ENCODE measurements at places on chromosomes 1 and 21.
A peak's percentile ranks its signal among the peaks of the same experiment; 100 is the strongest.

- no peak for DNase-seq
Measured at GRCh38 chr1:168723000-168723399, 6.0 kb downstream of the DPT start.

DNA sequence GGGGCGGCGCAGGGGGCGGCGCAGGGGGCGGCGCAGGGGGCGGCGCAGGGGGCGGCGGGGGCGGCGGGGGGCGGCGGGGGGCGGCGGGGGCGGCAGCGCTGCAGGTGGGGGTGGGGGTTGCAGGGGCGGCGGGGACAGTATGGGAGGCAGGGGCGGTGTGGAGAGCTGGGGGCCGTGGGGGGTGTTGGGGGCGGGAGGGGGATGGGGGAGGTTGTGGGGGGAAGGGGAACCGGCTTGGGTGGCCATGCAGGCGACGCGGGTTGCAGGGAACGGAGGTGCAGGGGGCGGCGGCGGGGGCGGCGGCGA is 13.0 kb upstream of the SLC19A1 start:
- no peak for DNase-seq

DNA sequence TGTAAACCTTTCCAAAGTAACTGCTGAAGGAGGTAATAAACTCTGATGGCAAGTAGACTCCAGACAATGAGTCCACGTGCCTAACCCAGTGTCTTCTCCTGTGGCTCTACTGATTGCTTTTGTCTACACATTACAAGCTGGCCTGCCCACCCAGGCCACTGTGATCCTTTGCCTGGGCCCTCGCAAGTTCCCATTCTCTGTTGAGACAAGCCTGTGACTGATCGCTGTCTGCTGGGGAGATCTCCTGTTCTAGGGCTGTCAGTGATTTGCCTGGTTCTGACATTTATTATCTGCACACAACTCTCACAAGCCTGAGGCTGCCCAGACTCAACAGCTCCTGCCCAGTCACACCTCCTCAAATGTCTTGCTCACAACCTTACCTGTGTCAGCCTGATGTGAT is 81.4 kb downstream of the CYYR1 start:
- DNase-seq, result no peak

DNA sequence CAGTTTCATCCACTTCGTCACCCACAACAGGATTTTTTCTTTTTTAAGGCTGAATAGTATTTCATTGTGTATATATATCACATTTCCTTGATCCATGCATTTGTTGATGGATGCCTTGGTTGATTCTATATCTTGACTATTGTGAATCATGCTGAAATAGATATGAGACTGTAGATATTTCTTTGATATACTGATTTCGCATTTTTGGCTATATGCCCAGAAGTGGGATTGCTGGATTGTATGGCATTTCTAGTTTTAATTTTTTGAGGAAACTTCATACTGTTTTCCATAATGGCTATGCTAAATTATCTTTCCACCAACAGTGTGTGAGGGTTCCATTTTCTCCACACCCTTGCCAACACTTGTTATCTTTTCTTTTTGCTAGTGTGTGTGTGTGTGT is 5.0 kb downstream of the GUCA2B start:
- DNase-seq, result no peak

GRCh38 chr21:39315603-39316445 is 2.4 kb upstream of the BRWD1 start:
- no peak for DNase-seq

DNA sequence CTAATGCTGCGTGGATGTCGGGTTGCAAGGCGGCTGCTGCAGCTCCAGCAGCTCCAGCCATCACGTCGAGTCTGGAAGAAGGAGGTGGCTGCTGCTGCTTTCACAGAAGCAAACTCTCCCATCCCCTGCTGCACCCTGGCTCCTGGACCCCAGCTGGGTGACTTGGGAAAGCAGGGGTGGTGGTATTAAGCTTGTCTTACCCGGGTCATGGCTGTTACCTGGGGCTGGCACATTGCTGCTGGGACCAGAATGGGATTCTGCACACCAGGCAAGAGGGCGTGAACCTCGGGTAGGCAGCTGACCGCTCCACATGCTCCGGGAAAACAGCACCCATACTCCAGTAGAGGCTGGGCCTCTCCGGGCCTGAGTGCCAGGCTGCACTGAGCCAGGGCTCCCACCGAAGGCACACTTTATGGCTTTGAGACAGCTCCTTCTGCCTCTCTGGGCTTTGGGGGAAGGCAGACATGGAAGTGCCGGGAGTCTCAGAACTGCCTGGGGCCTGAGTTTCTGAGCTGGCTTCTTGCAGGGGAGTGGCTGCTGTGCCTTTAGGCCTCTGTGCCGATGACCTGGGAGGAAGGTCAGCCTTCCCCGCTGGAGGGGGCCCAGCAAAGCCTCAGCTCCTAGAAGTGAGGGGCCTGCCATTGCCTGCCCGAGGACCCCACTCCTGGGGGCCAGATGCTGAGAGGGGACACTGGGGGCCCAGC is 1.2 kb downstream of the SMIM1 start:
- no peak for DNase-seq

DNA sequence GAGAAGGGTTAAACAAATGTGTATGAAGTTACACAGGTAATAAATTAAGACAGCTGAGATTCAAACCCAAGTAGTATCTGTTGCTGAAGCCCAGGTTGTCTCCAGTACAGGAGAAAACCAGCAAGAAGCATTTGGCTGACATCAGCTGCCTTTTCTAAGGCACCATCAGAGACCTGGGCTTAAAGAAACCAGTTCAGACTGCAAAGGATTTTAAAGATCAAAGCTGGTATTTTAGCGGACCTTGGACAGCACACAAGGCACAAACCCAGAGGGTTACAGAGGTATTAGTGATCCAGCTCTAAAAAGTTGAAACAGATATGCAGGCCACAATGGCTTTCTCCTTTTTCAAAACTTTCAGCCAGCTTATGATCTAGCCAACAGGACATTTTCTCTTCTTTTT is 23.4 kb downstream of the BEND5 start:
- no peak for DNase-seq

- peak; percentile 45 for DNase-seq
Measured at GRCh38 chr1:36516372-36517010, 33.8 kb upstream of the CSF3R start.
